Hepatocyte (in vitro differentiated cells): ENCODE measurements at places on chromosomes 2 and 18. TPM values are rescaled to one million over a fixed set of nuclear protein-coding genes. Genes with fewer than 3 reads are reported as not detected.
A peak's percentile ranks its signal among the peaks of the same experiment; 100 is the strongest.

DNA sequence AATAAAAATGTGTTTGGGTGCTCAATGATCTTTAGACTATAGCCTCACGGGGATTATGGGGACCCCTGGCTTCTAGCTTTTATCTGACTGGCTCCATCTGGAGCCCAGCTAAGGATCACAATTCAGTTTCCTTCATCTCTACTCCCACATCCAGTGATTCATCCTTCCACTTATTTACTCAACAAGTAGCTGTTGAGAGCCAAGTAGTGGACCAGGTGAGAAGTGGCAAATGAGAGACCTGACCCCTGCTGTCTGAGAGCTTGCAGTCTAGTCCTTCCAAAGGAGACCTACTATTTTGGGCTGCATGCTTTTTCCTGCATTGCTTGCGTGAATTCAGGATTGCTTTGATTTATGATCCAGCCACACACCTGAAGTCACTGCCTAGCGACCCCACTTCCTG is 10.7 kb upstream of the DSG3 start:
- H3K4me1 ChIP-seq, result no peaks in the 10 kb centered on the region
- DNase-seq, result no peak
- H3K27me3 ChIP-seq, result no peaks in the 10 kb centered on the region
- H3K27ac ChIP-seq, result no peak overlapping the region
- no peak overlapping the region for H3K4me3 ChIP-seq
- no peaks in the 10 kb centered on the region for H3K36me3 ChIP-seq

DNA sequence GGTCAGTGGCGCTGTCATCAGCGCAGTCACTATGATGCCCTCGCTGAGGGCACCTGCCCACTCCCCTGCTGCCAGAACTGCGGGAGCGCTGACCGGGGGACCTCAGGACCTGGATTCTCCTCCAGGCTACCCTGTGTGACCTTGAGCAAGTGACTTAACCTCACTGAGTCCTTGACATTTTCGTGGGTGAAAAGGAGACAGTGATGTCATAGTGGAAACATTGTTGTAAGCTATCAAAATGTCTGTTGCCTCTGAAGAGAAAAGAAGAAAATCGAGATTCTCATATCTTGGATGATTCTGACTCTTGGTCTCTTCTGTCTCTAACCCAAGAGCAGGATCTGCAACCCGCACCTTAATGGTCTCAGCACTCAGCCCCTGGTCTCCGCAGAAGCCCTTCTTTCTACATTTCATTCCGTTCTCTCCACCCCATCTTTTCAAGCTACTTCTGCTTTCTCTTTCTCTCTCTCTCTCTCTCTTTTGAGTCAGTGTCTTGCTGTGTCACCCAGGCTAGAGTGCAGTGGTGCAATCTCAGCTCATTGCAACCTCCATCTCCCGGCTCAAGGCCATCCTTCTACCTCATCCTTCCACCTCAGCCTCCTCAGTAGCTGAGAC is 978 bp upstream of the TUBA4A start:
- DNase-seq, result no peak
- peaks cover 45% of the 10 kb centered on the region for H3K27me3 ChIP-seq
- H3K4me1 ChIP-seq, result peaks cover 33% of the 10 kb centered on the region
- no peak overlapping the region for H3K27ac ChIP-seq
- H3K36me3 ChIP-seq, result no peaks in the 10 kb centered on the region

Gene RAB27B
- 11.9 and 13.1 TPM in 2 replicates for total RNA-seq

Gene MC5R
- not detected in 2 replicates for total RNA-seq

Gene RETREG2
- total RNA-seq, result 89.1 and 93.3 TPM in 2 replicates

GRCh38 chr2:174631009-174631981 is 33.7 kb upstream of the WIPF1 start:
- H3K27ac ChIP-seq, result peak overlapping the region; percentile 45
- H3K27me3 ChIP-seq, result no peaks in the 10 kb centered on the region
- no peak overlapping the region for H3K4me3 ChIP-seq
- peaks cover 16% of the 10 kb centered on the region for H3K4me1 ChIP-seq

GRCh38 chr18:79896738-79897137 is 54.7 kb downstream of the SLC66A2 start:
- no peak overlapping the region for H3K4me3 ChIP-seq
- H3K36me3 ChIP-seq, result no peaks in the 10 kb centered on the region
- no peaks in the 10 kb centered on the region for H3K27me3 ChIP-seq
- no peaks in the 10 kb centered on the region for H3K4me1 ChIP-seq

- H3K4me1 ChIP-seq, result peaks cover 5% of the 10 kb centered on the region
- H3K4me3 ChIP-seq, result no peak overlapping the region
These were observed 217.3 kb downstream of the ETAA1 start for GRCh38 chr2:67614454-67614853.

GRCh38 chr2:65626831-65627230 is 194.4 kb upstream of the SPRED2 start:
- DNase-seq, result no peak
- no peaks in the 10 kb centered on the region for H3K4me1 ChIP-seq
- no peaks in the 10 kb centered on the region for H3K27me3 ChIP-seq
- no peak overlapping the region for H3K27ac ChIP-seq
- H3K4me3 ChIP-seq, result no peak overlapping the region
